ENCODE measurements at places on chromosomes 7 and 10.

DNA sequence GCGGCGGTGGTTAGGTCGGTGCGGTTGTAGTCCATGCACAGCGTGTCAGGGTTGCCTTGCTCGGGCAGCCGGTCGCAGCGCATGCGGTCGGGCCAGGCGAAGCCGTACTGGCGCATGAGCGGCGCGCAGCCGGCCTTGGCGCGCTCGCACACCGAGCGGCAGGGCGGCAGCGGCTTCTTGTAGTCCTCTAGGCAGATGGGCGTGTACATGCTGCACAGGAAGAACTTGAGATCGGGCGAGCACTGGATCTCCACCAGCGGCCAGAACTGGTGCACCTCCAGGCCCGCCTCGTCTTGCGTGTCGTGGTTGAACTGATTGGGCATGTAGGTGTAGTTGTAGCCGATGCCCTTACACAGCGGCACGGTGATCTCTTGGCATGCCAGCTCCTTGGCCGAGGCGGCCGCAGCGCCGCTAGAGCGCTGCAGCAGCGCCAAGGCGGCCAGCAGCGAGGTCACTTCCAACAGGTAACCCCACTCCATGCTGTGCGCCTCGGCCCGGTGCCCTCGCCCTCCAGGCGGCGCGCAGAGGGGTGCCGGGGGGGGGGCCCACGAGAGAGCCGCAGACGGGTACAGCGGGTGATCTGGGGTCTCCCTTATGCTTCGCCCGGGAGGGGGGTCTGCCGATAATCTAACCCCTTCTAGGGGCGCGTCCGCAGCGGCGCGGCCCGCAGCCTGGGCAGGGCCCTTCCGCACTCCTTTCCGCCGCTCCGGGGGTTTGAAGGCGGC lies 983 bp downstream of the FZD8 start:
- DNase-seq, result peak; percentile 63

- DNase-seq, result no peak
Observed at GRCh38 chr10:34789966-34790506, 25.1 kb downstream of the PARD3 start.

DNA sequence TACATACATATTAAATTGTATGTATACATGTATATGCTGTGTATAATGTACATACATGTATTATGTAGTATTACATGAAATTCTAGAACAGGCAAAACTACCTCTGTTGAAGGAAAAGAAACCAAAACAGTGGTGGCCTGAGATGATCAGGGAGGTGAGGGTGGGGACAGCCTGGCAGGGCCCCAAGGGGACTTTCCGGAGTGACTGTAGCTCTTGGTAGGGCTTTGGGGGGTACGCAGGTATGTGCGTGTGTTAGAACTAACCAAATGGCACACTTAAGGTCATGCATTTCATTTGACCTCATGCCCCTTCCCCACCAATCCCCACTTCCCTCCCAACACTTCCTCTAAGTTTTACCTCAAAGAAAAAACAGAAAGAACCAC lies 31.3 kb downstream of the CTBP2 start:
- no peak for DNase-seq

- DNase-seq, result no peak
Observed at GRCh38 chr10:69416695-69417094, at the start of gene TACR2. TACR2 (minus strand) TSS chr10:69416918; CDS start chr10:69416323, 595 bp downstream.

DNA sequence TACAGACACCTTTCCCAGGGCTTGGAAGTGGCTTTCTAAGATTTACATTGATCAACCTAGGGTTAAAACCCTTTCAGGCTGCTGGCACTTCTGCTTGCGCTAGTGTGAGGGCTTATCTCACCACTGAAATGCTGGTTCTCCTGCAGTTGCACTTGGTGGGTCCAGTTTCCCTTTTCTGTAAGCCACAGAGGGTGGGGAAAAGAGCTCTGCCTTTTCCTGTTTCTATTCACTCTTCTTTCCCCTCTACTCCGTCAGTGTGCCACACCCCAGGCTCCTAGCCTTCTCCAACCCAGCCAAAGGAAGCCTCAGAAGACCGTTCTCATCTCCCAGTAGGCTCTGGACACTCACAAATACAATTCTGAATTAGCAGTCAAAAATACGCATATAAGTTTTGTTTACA lies 19.0 kb upstream of the CAPZA2 start:
- no peak for DNase-seq

DNA sequence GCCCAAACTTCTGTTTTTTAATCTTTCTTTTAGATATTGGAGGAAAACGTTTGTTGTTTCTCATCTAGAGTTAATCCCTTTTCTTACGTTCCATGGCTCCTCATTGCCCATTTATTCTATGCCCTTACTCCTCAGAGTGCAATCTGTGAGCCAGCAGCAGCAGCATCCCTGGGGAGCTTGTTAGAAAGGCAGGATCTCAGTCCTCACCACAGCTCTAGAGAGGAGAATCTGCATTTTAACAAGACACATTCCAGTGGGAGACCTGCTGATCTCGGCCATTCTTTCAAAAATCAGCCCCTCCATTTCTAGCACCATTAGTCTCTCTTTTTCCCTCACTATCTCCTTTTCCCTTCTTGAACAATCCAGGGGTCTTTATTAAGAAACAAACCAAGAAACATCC lies 84.4 kb upstream of the NOBOX start:
- DNase-seq, result no peak

DNA sequence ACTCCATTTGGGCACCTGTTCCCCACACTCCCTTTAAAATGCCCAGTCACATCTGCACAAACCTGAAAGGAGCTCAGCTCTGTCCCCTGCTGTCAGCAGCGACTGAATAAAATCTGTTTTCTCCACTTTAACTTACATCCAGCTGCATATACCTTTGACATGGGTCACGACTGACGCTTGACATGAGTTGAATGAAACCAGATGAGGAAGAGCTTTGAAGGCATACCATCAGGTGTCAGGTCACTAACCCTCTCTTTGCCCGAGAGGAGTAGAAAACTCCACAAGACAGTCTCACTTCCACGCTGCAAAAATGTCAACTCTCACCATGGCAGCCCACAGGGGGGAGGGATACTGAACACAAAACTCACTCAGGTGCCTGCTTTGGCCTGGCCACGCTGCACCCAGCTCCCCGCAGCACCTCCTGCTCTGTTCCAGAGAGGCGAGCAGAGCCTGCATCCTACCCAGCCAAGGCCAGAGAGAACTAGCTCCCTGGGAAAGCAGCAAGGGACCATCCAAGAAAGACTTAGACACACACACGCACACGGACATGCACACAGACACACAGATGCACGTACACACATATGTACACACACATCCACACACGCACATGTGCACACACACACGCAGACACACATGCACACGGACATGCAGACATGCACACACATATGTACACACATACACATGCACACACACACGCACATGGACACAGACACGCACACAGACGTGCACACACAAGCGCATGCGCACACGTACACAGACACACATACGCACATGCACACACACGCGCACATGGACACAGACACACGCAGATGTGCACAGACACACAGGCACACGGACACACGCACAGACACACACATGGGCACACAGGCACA lies 191.0 kb downstream of the MAD1L1 start:
- DNase-seq, result no peak

GRCh38 chr7:115707258-115708012 lies 323.1 kb downstream of the TFEC start:
- DNase-seq, result no peak

DNA sequence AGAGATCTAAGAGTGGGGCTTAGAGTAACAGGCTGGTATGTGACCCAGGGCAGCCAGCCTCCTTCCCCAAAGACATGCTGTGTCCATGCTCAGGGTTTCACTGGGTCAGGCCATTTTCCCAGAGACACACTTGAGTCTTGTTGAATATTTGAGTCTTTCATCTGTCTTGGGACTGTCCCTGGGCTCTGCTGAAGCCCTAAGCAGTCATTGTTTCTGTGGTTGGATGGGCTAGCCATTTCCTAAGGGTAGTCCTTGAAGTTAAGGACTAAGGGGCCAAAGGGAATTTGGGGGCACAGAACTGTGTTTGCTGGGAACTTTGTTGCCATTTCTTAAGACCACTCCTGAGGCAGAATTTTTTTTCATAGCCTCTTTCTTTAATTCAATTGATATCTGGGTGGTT lies 98.4 kb upstream of the SAMD8 start:
- no peak for DNase-seq

GRCh38 chr7:120925392-120925791 lies 25.2 kb upstream of the ING3 start:
- DNase-seq, result no peak

DNA sequence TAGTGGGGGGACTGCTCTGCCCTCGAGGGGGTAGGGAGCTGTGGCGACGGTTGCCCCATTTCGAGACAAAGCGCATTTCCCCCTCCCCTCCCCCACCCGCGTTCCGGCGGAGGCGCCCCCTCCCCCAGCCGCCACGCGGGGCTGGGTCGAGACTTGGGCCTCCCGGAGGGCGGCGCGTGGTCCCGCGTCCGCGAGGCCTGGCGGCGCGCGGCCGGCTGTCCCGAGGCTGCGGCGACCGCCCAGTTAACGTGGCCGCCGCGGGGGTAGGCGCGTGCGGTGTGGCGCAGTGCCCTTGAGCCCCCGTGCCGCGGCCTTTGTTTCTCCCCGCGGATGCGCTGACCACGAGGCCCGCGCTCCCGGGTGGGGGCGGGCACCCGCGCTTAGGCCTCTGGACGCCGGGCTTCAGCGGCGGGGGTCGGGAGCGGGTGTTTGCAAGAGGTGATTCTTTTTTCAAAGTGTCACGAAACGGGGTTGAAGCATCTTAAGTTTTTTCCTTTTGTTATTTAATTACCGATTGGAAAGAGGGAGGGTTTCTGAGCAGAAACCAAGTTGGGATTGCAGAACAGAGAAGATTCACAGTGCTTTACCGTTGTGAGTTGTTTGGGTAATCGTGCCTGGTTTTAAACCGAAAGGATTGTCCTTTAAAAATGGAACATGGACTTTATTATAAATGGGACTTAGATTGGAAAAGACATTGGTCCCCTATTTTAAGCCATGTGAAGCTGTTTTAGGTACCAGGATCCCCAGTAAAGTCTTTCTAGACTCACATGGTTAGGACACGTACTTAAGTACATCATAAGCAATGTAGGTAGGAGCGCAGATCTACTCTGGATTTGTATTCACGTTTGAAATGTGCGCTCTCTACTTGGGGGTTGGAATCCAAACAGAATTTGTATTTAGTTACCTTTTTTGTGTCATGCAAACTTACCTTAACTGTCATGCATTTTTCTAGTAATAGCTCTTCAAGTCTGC lies 760 bp downstream of the CBX3 start:
- peak; percentile 60 for DNase-seq

- DNase-seq, result no peak
Observed at GRCh38 chr10:79345241-79346011, 1.8 kb upstream of the PPIF start.

GRCh38 chr10:94279835-94280709 lies 82.7 kb downstream of the NOC3L start:
- peak; percentile 35 for DNase-seq

- no peak for DNase-seq
Observed at GRCh38 chr10:110918643-110919348, at the start of gene BBIP1. BBIP1 (minus strand) TSS chr10:110919180; CDS start chr10:110918157, 1,023 bp downstream.

DNA sequence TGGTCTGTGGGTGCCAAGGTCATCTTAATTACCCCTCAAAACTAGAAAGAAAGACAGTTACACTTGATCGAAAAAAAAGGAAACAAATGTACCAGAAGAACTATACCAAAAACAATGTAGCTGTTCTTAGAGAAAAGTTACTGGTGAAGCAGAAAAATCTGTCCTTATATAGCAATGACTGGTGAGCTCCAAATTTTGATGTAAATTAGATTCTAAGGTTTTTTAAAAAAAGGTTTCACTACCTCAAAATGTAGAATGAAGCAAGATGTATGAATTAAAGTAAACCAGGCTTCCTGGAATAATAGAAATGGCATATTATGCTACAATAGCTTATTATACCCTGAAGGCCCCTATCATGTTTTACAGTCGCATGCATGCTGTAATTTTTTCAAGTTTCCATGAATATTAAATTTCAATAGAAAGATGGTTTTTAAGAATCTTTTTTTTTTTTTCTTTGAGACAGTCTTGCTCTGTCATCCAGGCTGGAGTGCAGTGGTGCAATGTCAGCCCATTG lies 28.4 kb upstream of the FKBP9 start:
- DNase-seq, result no peak

- DNase-seq, result no peak
Observed at GRCh38 chr7:29145553-29146056, 732 bp downstream of the CPVL start.

GRCh38 chr7:69367780-69368179 lies 230.5 kb upstream of the AUTS2 start:
- no peak for DNase-seq

DNA sequence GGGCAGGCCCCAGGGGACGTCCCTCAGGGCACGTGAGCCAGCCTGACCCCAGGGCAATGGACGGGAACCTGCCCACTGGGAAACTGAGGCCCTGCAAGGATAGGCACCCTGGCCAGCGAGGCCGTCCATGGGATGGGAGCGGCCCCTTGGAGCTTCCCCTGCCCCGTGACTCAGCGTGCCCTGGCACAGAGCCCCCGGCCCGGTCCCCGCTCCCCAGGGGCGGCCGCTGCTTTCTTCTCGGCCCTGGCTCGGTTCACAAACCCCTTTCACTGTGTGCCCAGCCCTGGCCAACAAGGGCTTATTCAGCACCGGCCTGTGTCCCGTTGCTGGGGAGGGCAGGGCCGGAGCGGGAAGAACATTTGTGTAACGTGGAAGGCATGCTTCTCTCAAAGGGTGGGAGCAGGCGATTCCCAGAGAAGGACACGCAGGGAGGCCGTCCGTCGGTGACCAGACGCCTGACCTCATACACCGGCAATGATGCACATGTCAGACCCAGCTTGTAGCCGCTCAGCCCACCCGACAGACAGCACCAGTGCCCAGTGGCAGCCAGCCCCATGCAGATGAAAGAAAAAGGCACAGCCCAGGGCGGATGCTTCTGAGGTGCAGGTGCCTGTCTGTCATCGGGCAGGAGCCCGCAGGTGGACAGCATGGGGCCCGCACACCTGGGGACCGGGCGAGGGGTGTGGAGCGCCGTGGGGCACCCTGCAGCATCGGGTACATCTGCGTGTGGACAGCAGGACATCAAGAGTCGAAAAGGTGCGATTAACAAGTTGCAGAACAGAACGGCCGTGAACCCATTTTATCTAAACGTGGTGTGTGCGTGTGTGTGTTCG lies 94.5 kb downstream of the PDGFA start:
- no peak for DNase-seq

DNA sequence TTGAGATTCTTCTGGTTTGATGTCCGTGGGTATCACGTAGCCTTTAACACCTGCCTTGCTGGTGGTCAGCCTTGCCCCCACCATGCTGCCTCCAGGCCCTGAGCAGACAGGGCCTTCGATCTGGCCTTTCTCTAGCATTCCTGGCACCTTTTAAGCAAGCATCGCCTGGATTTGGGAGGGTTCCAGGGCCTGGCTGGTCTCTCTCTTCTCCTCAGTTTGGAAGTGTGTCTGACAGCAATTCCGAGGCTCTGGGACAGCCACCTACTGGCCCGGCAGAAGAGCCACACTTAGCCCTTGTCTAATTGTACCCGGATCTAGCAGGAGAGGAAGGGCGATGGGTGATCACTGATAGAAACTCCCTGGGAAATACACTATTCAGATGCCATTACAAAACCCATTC lies 441.3 kb upstream of the MKI67 start:
- DNase-seq, result no peak

DNA sequence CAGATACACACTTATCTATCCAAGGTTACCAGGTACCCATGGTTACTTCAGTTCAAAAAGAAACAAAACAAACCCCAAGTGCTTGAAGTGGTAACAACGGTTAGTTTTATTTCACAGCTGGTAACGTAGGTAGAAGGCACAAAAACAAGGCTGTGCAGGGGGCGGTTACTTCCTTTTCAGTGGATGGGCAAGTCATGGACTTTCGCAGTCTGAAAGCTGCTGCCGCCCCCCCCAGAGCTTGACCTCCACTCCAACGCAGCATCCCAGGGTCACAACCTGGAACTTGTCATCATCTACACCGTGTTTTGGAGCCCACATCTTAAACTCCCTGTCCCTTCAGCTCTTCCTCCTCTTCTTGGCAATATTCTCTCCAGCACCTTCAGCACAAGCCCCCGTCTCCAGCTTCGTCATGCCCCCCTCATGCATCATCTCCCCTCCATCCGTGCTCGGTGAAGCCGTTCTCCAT lies 181.2 kb upstream of the ITGB1 start:
- DNase-seq, result no peak

Data from left ventricle myocardium inferior (tissue), 1 donor.